ENCODE measurements at places on chromosomes 1 and 21.

DNA sequence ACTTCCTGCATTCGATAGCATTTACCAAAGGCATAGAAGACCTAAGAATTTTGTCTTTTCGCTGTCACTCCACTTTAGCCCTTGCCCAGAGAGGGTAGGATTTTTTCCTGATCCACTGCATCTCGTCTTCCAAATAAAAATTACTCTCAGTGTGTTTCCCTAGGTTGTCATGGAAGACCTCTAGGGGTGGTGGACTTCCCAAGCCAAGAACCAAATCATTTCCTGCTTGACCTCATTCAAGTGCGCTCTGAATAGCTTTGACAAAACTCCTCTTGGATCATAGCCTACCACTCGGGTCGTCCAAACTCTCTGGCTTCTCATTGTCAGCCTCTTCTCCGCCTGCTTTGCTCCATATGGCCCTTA is 431 bp upstream of the C1orf52 start:
- DNase-seq: no peak

DNA sequence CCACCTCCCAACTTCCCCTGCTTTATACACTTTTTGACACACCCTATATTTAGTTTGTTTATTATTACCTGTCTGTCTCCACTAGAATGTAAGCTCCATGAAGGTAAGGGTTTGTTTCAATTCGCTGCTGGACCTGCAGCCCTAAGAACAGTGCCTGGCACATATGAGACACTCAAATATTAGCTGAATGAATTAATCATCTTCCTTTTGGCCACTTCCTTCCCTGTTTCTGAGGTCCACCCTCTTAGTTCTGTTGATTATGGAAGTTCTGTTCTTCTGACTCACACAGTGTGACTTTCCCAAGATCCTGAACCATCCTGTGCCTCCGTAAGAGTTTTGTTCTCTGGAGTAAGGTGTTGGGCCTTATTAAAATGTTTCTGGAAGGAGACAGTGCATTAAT is 40.4 kb upstream of the GJA5 start:
- no peak for DNase-seq

DNA sequence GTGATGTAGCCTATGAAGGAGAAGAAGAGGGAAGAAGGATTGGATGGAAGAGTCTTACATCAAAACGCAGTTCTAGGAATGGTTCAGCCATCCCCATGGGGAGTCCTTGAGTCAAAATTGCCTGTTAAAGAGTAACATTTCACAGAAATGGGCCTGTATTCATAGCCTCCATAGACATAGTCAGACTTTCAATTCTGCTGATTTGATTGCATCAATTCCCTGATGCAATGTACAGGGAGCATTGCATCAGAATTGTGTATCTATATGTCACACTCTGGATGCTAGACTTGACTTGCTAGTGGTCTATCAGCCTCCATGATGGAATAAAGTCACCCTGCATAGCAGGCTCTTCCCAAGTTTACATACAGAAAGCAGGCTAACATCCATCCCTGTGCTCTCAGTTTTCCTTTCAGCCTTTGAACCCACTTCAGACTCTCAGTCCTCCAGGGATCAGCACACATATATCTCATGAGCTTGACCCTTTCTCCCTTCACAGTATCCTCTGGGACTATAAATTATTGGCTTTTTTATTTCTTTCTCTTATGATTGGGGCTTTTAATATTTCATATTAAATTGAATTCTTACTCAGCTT is 1111.7 kb upstream of the B3GALT2 start:
- DNase-seq: no peak

GRCh38 chr1:68677684-68678351 is 180.9 kb upstream of the DEPDC1 start:
- no peak for DNase-seq

DNA sequence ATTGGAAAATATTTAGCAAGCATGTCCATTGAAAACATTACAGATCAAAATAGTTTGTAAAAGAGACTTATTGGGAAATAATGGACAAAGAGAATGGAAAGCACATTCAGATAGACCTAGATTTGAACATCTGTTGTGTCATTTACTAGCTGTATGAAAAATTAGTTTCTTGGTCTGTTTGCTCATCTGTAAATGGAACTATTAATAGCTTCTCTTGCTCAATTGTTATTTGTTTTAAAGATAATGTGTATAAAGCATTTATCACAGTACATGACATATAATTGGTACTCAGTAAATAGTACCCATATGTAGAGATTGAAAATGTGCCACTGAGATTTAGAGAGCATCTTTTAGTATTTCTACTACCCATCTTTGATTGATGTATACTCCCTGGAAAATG is 25.9 kb downstream of the RPAP2 start:
- no peak for DNase-seq
